AML-193 (cell line): ENCODE measurements at places on chromosomes 4 and X.

DNA sequence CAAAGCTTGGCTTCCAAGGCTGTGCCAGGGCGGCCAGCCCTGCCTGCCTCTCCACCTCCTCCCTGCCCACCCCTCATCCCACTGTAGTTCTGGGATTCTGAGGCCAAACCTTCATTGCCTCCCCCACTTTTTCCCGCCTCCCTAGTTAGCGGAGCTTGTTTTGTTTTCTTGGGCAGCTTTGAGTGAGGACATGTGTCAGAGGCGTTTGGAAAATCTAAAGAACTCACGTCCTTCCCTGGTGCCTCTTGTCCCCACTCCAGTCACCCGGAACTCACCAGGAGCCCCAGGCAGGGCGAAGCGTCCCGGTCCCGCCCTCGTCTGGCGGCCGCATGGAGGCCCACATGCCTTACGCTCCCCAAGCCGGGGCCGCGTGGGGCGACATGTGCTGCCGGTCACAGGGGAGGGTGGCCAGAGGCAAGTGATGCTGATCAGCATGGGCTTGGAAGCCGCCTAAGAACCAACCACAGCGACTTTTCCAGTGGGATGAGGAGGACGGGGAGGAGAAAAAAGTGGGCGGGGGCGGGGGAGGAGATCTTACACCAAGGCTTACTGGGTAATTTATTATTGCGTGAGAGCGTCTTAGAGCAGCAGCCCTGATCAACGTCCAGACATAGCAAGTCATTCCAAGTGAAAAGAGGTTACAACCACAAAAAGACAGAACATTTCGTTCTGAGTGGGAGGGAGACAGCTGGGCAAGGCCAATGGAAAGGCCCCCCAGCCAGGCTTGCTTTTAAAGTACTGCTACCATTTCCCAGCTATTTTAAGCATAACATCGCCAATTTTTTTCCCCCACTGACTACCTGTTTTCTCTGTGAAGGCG is 48.5 kb downstream of the PRPS1 start:
- DNase-seq: no peak

DNA sequence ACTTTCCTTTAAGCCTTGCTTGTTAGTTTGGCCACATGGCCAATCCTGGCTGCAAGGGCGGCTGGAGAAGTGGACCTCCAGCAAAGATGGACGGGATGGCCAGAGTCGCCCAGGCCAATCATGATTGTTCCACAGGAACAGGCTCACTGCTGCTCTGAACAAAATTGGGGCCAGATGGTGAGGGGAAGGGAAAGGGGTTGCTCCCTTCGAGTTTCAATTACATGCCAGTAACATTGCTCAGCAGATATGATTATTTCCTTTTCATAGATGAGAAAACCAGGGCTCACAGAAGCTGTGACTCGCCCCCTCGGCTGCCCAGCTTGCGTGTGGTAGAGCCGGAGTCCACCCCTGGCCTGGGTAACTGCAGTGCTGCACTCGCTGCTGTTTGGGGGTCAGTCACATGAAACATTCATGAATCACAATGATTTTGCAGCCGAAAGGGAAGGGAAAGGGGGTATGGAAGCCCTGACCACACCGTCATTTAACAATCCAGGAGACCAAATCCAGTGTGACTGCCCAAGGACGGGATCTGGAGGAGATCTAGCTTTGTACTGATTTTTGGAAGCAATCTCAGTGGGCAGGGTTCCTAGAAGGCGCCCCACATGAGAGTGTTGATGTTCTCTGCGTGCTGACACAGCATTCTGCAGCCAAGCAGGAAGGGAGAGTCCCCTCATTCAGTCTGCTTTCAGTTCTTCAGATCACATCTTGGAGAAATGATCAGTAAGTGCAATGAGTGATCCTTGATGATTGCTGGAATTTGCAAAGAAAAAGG is 77.3 kb upstream of the MSX1 start:
- no peak for DNase-seq

GRCh38 chr4:22389240-22389870 is 126.5 kb downstream of the ADGRA3 start:
- peak; percentile 44 for DNase-seq

GRCh38 chr4:139625482-139625881 is 40.1 kb upstream of the MGST2 start:
- no peak for DNase-seq

DNA sequence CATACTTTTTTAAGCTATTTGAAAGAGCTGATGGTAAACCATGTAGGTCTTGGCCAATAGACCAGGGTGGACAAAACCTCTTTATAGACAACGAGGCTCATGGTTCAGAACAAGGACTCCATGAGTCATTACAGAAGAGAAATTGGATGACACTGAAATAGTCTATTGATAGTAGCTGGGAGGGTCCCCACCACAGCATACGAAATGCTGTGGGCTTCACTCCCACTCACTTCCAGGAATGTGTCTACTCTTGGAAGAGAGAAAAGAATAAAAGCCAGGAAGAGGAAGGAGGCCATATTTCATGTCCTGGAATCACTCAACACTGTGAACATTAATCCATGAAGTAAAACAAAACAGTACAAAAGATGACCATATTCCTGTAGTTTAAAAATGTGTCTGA is 82.3 kb upstream of the MXRA5 start:
- DNase-seq: no peak

- no peak for DNase-seq
Observed at GRCh38 chr4:38313175-38313574, 350.8 kb upstream of the KLF3 start.

- DNase-seq: no peak
Observed at GRCh38 chr4:139905489-139905888, 239.9 kb downstream of the MGST2 start.

DNA sequence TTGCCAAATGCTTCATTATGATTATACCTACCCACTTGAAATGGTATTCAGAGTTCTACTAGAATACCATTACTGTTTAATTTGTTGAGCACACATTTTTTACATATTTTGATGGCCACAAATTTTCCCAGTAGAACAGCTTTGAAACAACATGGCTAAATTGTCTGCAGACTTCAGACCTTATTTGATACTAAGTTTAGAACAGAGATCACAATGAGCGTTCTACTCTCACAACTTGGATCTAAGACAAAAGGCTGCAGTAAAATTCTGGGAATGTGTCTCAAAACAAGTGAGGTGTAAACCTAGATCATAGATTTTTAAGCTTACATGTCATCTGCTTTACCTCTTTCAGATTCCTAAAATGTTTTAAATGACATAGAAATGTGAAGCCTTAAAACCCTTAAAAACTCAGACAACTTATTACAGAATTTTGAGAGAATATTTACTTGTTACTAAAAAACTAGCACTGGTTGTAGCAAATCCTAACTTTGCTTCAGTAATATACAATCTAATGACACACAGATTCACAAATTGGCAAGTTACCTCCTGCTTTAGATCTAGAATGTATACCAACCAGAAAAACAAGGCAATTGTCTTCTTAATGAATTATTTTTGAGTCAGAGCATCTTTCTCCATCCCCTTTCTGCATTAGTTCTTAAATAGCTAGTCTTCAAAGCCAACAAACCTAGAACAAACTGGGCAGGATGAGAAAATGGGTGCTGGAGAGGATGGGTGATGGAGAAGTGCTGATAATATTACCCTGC is 243.3 kb downstream of the SLC7A11 start:
- DNase-seq: no peak

DNA sequence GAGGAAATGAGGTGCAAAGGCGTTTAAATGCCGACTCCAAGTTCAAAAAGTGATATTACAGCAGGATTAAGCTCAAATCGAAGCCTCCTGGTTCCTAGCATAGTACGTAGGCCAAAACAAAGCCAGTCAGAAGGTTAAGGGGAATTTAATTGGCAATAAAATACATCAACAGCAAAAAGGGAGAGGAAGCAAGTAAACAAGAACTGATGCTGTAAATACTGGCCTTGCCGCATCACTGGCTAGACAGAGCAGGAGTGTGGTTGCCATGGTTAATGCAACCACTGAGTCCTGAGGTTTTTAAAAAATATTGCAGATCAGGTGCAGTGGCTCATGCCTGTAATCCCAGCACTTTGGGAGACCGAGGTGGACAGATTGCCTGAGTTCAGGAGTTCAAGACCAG is 63.2 kb upstream of the FBXW7 start:
- DNase-seq: no peak

DNA sequence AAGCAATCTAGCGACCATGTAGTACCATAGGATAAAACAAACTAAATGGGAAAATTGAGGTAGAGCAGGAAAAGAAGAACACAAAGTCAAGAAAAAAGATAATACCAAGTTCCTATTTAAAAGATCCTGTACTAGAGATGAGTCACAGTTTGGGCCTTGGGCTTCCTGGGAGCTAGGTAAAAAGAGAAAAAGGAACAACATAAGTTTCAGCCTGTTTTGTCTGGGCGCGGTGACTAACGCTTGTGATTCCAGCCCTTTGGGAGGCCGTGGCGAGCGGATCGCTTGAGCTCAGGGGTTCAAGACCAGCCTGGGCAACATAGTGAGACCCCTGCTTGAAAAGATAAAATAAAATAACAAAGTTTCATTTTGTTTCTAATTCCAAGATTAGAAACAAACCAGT is 14.0 kb upstream of the TMEM156 start:
- DNase-seq: peak; percentile 62

- no peak for DNase-seq
Observed at GRCh38 chr4:1414831-1415680, 8.8 kb upstream of the NKX1-1 start.

GRCh38 chrX:131199091-131199490 is 90.0 kb downstream of the IGSF1 start:
- DNase-seq: no peak

- DNase-seq: no peak
Observed at GRCh38 chr4:113316879-113317278, 267.4 kb downstream of the ANK2 start.
